ENCODE measurements at places on chromosomes 7 and 10.

DNA sequence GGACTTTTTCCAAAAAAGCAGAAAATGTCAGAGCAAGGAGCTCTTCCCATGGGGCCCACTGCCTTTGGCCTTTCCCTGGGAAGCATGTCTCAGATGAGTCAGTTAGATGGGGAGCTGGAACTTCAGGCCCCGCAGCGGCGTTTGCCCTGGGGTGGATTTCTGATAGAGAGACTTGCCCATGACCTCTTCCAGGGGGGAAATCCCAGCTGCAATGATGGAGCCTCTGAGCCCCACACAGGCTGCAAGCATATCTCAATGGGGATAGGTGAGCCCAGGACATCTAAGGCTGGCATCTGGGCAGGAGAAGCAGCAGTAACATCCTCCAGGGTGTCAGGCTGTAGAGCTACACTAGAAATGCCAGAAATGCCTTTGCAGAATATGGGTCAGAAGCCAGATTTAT is 269.2 kb upstream of the TCERG1L start:
- no peak for DNase-seq

DNA sequence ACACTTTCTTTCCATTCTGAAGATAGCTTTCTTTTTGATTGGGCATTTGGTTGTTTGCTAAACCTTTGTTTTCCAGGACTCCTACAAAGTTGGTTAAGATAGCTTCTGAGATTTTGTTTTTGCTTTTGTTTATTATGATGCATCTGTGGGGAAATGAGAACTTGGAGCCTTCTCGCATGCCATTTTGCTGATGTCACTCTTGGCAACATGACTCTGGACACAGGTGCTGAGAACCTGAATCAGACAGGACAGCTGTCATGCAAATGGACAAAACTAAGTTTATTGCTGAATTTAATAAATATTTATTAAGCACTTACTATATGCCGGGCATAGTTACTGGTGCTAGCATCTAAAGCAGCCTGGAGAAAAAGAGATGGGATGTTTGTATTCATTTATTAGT is 274.1 kb downstream of the ZEB1 start:
- no peak for DNase-seq

DNA sequence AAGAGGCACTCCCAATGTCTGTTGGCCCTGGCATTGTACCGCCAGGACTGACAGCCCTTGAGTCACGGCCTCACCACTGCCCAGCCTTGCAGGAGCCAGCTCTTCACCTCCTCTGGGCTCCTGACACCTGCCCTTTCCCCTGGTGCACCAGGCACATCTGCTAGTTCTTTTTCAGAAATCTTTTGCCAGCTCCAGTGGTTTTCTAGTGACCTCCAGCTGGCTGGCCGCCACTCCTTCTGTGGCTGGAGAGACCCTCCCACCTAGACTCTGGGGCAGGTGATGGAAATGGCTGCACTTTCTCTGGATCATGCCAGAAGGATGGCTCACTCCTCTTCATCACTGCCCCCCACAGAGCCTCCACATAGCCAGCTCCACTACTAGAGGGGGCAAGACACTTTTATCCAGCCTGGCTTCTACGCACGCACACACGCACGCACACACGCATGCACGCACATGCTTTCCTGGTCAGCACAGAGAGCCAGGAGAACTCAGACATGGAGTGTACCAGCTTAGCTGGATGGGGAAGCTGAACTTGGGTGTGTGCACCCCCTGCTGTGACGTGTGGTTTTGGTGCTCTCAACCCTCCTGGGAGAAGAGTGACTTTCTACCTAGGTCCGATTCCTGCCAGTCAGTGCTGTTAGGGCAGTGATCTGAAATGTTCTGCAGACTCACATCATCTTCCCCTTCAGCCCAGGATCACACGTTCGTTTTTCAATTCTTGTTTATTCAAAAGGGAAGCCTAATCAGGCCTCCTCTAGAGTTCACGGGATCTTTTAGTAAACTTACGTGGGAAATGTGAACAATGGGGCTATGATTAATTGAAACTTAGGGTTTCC is 222.0 kb downstream of the PRPF18 start:
- no peak for DNase-seq

DNA sequence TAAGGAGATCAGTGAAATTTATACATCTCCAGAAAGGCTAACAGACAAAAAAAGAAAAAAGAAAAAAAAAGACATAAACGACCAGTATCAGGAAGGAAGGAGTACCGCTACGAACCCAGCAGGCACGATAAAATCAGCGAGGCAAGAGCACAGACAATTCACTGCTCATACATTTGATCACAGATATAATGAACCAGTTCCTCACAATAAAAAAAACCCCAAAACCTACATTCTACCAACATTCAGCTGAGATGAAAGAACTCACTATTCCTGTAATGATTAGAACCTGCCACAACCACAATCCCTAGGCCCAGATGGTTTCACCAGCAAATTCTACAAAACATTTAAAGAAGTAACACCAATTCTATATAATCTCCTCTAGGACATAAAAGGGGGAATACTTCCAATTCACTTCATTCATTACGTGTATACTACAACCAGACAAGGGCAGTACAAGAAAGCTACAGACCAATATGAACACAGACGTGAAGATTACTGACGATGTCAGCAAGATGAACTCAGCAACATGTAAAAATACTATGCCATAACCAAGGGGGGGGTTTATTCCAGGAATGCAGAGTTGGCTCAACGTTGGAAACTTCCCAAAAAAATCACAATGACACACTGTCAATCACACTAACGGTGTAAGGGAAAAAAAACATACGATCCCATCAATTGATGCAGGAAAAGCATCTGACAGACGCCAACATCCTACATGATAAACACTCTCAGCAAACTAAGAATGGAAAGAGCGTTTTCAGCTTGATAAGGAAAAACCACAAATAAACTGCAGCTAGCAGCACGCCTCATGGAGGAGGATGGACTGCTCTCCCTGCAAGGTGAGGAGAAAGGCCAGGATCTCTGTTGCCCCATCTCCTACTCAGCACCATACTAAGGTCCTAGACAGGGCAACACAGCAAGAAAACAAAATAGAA is 256.2 kb downstream of the ELFN1 start:
- DNase-seq: no peak

GRCh38 chr7:117062300-117062699 is 109.0 kb downstream of the ST7 start:
- DNase-seq: no peak

- DNase-seq: no peak
Observed at GRCh38 chr10:2121929-2122328, 384.6 kb upstream of the ADARB2 start.

DNA sequence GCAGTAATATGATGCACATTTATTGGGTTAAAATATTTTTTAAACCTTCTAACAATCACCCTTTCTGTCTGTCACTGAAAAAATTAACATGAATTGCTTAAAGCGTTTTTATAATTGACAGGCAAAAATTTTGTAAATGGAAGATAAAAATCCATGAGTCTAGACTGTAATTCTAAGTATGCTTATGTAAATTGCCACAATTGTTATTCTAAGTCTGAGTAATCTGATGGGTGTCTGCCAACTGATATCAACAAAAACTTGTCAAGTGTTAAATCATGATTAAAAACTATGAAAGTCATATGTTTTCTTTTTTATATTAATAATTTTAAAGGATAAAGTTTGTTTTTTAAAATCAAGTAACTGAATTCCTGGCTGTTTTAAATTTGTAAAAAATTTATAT is 208.2 kb downstream of the CDK14 start:
- DNase-seq: no peak

DNA sequence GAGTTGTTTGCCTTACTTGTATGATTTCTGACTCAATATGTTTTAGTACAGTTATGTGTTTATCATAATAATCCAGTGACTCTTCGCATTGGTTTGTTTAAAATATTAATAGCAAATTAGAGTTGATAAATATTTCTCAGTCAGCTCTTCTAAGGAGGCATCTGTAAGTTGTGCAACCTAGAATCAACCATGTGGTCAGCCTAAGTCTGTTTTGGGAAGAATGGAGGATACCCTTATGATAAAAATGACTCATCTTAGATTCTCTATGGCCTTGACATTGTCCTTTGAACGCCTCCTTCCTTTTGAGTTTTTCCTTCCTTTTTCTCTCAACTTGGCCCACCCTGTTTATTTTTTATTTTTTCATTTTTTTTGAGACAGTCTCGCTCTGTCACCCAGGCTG is 18.8 kb downstream of the DNAJC9 start:
- no peak for DNase-seq

GRCh38 chr7:104984585-104985258 is 29.3 kb upstream of the KMT2E start:
- DNase-seq: no peak

DNA sequence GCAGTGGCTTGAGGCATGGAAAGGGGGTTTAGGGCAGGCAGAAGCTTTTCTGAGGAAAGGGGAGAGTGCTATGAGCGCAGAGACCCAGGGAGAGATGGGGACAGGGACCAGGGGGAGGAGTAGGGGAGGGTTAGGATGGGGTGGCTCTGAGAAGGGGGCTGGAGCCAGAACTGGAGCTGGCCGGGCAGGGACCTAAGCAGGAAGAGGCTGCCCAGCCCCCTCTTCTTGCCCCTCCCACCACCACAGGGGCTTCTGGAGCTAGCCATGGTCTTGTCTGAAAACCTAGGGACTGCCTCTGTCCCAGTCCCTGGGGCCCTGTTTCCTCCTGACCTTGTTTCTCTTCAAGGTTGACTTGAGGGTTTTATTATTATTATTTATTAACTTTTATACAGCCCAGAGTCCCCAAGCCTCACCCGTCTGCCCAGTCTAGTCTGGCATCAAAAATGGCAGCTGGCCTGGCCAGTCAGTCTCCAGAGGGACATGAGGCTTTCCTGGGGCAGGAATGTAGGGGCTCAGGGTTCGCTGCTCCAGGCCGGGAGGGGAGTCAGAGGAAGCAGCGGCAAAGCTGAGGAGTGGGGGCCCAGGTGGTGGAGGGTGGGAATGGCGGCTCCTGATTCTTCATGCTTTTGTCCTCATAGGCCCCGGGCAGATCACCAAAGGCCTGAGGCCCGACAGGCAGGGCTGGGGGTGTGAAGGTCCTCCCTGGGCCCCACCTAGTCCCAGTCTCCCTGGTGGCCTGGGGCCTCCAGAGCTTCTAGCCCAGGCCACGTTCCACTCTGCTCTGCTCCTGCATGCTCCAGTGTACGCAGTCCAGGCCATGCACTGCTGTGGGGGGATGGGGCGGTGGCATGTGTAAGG is 5.7 kb downstream of the TRIM8 start:
- no peak for DNase-seq

GRCh38 chr10:71429304-71429703 is 32.6 kb downstream of the CDH23 start:
- DNase-seq: no peak

DNA sequence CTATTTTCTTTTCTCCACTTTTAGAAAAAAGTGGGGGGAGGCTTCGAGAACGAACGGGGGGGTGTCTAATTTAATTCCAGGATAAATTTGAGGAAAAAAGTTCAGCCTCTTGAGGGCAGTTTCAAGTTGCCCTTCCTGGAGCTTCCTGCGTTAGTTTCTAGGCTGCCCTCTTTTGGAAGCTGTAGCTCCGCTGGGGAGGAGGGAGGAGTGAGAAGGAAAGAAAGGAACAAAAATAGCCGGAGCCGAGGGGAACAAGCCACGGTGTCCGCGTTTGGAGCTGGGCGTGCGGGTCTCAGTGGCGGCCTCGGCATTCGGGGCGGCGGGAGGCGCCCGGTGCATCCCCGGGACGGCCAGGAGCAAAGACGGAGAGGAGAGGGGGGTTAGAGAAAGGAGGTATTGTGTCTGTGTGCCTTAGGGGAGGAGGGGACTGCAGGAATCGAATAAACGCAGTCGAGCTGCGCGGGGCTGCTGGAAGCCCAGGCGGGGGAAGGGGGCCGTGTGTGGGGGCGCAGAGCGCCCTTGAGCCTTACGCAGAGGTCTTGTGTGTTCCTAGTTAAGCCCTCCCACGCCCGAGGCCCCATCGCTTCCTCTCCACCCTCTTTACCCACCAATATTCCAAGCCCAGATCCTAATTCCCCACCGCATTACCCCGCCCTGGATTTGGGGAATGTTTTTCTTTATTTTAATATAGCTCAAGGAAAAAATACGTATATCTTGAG is 2.0 kb upstream of the TNRC18 start:
- no peak for DNase-seq

- no peak for DNase-seq
Observed at GRCh38 chr10:117322260-117322659, 53.0 kb downstream of the PDZD8 start.

DNA sequence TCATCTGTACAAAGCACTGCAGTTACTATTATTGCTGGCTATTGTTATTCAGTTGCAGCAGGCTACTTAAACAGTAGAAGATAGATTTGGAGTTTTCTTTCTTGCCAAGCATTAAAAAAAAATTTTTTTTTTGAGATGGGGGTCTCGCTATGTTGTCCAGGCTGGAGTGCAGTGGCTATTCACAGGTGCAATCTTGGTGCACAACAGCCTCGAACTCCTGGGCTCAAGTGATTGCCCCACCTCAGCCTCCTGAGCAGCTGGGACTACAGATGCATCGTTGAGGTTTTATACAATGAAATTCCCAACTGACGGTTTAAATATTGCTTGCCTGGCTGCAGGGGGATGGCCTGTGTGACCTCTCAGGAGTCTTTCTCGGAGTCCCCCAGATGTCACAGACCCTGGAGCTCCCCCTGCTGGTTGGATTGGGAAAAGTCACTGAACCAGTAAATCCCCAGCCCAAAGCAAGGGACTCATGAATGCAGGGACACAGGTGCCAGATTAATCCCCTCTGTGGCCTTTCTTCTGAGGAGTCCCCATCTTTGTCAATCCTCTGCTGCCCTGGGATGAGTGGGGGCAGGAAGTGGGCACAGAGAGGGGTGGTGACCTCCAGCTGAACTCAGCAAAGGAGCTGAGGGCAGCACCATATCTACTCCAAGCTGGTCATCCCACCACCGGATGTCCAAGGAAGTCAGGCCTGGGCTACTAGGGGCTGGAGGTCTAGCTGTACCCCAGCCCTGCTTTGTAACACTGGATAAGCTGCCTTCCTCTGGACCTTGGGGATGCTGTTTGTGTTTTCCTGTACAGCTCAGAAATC is 149.6 kb downstream of the C10orf105 start:
- DNase-seq: peak; percentile 90

DNA sequence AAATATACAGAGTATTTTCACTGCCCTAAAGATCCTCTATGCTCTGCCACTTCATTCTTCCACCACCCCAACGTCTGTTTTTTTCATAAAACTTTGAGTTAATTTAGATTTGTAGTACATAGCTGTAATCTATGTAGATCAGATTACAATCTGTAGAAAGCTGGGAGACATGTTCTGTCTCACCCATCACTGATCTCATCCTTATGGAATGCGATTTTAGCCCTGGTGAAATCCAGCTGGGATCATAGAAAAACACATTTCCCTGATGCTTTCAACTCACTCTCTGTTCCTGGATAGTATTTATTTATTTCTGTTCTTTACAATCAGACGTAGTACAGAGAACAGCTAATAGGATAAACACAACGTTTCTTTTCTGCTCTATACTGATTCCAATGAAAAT is 521.0 kb downstream of the KIF20B start:
- no peak for DNase-seq

DNA sequence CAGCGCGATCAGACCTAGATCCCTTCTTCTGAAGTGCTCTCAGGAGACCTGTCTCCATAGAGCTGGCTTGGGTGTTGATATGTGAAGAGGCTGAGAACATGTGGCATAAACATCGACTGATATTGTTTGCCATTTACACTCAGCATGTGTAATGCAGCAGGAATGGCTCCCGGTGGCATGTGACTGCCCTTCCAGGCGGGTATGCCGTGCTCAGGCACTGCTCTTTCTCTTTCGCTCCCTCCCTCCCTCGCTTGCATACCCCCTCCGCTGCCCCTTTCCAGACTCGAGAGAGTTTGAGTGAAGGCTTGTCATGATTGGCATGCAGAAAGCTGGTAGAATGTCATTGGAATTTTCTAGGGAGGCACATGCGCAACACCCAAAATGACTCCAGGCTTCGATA is 107.3 kb upstream of the PDCD4 start:
- no peak for DNase-seq

Data from stimulated activated CD4-positive, alpha-beta T cell treated with anti-CD3 and anti-CD28 coated beads, Interleukin-12 subunit alpha, Interleukin-12 subunit beta, amount 100 ng/mL, for 48 hours (primary cell).